ENCODE measurements at places on chromosomes 12 and 14.

DNA sequence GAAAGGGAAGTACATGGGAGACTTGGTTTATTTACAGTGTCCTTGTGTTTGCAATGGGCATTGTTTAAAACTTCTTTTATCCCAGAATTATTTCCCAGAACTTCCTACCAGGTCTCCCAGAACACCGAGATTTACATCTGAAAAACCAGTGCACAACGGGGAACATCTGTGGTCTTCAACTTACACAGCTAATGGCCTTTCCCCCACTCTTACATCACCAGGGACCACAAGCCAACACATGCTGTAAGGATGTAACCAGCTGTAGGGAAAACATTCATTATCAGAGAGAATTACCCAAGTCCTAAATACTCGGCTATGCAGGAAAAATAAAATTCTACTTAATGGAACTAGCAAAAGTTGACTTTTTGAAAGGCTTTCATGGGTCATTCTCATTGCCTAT, 267.6 kb downstream of the DUSP6 start:
- no peak for DNase-seq

DNA sequence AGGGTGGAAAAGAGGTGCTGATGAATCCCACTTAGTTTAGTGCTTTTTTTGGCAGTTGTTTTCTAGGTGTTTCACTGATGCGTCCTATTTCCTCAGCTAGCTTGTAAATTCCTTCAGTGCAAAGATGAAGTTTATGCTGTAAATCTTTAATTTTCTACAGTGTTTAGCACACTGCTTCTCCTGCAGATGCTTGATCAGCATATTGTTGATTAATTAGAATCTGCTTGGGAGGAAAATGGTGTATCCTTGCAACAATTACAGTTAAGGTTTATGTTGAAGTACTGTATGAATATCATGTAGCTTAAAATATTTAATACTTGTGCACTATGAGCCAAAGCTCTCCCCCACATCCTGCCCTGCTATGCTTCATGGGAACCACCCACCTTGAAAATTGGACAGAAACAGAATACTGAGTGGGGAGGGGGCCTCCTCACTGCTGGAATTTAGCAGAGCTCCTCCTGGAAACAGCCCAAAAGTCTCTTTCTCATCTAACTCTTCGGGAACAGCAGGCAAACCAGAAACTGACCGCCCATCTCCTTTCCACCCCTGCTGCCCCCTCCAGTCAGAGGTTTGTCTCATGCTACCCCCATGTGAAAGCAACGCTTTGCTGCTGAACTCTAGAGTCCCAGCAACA, 20.3 kb upstream of the DHRS4 start:
- DNase-seq, result no peak

DNA sequence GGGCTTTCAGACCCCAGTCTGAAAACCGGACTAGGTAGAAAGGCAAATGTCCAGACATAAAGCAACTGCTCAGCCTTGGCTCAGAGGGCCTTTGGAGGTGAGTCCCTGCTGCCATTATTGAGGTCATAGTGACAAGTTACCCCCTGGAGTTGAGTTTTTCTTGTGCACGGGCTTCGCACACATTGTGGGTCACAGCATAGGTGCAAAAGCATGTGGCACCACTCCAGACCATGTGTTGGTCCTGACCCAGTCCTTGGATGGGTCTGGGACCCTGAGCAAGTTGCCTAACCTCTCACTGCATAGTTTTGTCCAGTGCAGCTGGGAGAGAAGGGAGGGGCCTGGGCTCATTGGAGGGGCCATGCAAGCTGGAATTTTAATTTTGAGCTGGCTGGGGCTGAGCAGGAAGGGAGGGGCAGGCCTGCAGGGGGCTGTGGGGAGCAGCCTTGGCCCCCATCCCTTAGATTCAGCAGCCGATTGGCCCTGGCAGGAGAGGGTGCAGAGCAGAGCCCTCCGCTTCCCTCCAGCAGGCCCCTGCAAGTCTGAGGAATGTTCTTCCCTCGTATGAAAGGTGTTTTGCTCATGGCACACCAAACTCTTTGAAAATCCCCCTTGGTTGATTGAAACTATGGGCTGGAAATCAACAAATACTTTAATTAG, 4.2 kb upstream of the KRT5 start:
- no peak for DNase-seq

- DNase-seq, result no peak
These were observed 63.0 kb upstream of the ARHGAP5 start for GRCh38 chr14:32014057-32014456.

DNA sequence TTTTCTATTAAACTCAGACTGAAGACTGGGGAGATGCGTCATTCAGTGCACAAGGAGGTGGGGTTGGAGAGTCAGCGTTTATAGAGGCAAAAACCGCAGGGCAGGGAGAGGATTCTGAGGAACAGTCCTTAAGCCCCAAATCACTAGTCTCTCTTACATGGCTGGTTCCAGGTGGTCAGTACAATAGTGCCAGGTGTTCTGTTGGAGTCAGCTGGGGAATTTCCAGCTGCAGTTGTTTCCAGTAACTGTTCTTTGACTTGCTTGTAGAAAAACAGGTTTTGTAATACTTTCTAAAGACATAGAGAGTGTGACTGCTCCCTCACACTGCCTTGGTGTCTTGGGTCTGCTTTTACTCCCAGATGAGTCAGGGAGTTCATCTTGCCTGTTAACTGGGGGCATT, 192.2 kb downstream of the TMTC3 start:
- no peak for DNase-seq

DNA sequence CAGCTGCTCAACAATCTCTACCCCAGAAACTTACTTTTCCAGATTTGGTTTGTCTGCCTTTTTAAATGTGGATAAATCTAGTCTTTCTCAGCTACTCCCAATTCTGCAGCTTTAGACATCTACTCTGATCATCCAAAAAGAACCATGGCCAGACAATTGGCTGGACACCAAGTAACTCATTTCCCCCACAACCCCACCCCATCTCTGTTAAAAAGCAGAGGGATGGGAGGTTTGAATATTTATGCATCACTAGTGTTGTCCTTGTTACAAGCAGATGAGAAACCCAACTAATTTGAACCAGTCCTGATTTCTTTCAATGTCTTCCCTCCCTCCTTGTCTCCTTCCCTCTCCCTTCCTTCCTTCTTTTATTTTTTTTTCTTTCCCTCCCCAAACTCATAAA, 391.9 kb downstream of the GALC start:
- DNase-seq, result no peak

DNA sequence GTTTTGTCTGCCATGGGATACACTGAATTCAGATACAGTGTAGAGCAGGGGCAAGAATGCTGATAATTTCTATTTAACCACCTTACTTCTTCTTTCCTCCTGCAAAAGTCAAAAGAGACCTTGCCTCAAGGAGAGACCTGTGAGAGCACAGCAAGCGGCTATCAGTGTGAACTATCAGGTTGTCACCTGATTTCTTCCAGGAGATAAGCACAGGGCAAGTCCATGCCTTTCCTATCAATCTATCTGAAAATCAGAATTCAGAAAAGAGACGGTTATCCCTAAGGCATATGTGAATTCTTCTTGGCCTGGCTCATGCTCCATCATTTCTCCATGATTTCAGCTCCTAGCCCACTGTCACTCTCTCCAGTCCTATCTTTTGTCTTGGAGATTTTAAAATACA, 128.9 kb upstream of the CCND2 start:
- DNase-seq, result no peak

GRCh38 chr14:33836203-33836899, 114.5 kb downstream of the EGLN3 start:
- no peak for DNase-seq

GRCh38 chr14:52265253-52265652, 2.2 kb upstream of the PTGDR start:
- DNase-seq, result no peak

- DNase-seq, result no peak
These were observed 55.4 kb downstream of the FBXO33 start for GRCh38 chr14:39376667-39377403.

GRCh38 chr12:64739778-64740177, 19.4 kb downstream of the GNS start:
- no peak for DNase-seq

GRCh38 chr14:52008136-52008535, 18.8 kb downstream of the RTRAF start:
- no peak for DNase-seq

GRCh38 chr14:70203686-70204085, 14.9 kb upstream of the SLC8A3 start:
- DNase-seq, result no peak

- DNase-seq, result no peak
These were observed 30.7 kb downstream of the KIF21A start for GRCh38 chr12:39412210-39412609.

GRCh38 chr14:49882826-49883694, 9.8 kb upstream of the ARF6 start:
- no peak for DNase-seq

DNA sequence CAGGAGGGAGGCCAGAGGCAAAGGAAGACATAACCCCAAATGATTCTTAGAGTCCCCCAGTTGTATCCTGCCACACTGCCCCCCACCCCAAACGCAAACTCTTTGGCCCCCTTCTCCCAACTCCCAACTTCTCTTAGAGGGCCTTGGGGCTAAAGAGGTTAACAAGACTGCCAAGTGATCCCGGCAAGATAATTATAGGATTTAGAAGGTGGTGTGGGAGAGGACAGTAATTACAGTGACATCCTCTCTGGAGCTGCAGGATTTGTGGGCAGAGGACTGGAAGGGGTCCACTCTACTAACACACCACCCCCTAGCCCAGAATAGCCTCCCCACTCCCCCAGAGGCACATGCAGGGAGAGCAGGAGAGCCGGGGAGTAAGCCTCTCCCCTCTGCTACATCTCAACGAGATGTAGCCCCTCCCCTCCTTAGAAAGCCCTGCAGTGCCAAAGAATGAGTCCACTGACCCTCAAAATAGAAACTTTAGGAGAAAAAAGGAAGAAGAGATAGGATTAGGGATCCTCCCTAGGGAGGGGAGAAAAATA, 5.3 kb upstream of the GDF11 start:
- no peak for DNase-seq

DNA sequence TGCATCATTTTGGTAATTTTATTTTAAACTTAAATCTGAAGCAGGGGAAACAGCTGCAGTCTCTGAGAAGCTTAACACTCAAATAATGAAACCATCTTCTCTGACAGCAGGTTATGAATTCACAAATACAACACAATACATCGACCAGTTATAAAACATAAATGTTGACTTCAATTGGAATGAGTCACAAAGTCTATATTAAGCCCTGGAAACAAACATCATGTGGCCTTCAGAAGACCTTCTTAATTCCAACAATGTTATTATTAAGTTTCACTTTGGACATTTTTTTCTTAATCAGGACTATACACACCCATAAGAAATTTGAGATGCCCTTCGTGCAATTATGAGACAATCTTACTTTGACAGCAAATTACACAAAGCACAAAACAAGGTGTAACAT, 68.9 kb downstream of the CEP128 start:
- no peak for DNase-seq

- DNase-seq, result no peak
These were observed 219.3 kb upstream of the NOS1 start for GRCh38 chr12:117580718-117581062.
